ENCODE measurements at places on chromosomes 6 and 20.

DNA sequence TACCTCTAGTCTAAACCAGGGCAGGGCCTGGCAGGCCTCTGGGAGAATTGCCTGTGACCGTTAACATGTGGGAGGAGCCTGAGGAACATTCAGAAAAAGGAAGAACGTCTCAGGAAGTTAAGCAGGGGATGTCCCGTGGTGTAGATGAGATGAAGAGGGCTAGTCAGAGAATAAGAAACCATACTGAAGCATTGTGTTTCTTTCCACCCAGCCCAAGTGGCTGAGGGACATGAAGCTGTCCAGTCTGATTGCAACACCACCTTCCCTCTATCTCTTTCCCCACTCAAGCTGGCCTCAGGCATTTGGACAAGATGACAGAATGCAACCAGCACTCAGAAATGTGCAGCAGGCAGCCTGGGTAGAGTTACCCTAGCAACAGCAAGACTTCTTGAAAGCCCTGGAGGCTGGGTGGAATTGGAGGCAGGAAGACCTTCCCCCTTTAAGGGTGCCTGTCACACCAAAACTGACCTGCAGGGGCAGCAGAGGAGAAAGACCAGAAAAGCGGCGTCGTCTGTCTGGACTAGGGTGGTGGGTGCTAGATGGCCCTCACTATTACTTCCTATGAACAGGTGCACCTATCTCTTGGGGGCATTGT is 186.1 kb downstream of the UNC5CL start:
- DNase-seq = no peak

DNA sequence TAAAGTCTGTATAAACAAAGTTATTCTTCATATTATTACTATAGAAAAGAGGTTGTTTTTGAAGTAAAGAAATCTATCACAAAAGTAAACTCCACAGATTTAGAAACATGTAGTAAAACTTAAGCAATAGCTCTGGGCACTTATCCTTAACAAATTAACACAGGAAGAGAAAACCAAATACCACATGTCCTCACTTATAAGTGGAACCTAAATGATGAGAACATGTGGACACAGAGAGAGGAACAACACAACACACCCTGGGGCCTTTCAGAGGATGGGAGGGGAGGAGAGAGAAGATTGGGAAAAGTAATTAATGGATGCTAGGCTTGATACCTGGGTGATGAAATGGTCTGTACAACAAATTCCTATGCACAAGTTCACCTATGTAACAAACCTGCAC is 57.2 kb downstream of the C6orf58 start:
- no peak for DNase-seq

DNA sequence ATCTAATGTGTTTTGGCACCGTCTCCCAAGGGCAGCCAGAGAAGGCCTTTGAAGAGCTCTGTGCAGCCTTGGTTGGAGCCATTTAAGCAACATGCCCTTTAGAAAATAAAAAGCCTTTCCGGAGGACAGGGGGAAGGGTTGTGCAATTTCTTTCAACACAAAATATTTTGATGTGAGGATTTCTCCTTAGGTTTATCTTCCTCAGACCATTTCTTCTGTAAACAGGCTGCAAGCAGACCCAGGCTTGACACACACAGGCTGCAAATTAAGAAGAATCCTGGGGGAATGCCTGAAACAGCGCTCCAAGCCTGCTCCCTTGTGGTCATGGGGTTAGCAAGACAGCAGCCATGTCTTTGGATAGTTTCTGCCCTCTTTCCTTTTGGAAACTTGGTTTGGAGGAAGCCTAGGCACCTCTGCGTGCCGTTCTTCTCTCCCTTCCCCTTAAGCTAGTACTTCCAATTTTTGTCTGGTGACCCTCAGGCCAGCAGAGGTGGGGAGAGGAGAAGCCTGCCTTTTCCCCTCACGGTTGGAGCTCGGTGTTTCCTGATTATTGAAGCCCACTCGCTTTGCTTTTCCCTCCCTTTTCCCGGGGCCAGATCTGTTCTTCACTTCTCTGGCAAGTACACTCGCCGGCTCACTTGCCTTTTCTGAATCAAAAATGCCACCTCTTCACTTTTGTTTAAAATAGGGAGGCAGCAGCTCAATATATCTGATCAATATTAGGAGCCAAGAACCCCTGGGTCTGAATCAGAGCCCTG is 39.6 kb upstream of the NOX3 start:
- no peak for DNase-seq

DNA sequence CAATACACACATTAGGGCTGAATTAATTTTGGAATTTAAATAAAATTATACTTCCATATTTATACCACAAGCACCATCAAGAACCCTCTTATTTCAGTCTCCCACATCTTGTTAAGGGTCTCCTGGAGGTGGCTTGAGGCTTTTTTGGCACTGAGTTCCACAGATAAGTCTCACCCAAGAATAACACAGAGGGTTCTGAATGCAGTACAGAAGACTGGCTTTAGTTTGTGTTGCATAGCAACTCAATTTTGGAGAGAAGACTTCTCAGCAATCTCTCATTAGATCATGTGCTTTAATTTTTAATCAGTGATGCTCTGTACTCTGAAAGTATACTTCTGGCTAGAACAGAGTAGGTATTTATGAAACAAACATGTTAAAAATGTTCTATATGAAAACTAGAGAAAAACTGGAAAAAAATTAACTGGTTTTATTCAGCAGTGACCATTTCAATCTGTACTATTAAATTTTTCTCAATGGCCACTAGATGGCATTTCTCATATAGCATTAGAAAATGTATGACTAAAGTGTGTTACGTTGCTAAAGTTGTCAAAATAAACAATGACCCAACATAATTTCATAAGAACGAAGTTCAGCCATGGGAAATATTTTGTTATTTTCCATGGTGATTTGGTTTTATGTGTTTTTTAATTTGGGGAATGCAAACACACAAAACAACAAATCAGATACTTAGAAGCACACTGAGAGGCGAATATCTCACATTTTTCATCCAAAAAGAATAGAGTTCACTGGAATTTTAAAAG is 32.7 kb upstream of the MAP7 start:
- DNase-seq = no peak

DNA sequence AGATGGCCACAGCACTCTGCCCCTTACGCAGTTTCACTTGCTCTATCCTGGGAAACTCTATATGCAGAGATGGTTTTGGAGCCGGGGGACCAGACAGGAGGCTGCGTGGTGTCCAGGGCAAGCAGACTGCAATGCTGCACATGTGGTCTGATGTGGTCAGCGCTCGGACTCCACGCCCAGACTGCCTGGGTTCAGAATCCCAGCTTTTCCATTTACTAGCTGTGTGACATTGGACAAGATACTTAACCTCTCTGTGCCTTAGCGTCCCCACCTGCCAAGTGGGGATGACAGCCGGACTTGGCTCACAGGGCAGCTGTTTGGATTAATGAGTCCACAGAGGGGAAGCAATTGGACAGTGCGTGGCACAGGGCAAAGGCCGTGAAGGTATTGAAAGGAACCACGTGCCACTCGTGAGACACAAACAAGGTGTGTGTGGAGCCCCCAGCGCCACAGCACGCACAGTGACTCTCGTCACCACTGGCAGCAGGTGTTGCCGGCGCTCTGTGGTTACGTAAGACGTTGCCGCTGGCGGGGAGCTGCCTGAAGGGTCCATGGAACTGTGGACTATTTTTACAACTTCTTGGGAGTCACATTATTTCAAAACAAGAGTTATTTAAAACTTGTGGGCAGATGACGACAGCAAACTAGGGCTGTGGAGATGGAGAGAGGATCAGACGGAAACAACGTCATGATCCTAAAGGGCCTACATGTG is 201.4 kb downstream of the PREX1 start:
- no peak for DNase-seq

Measured in activated naive CD4-positive, alpha-beta T cell treated with Interleukin-2 at 50 U/mL for 16 hours (primary cell).